ENCODE measurements at places on chromosomes 2 and 18. TPM values are rescaled to one million over a fixed set of nuclear protein-coding genes. Genes with fewer than 3 reads are reported as not detected.

GRCh38 chr2:43459446-43460173, 136.2 kb downstream of the THADA start:
- no peak for DNase-seq

GRCh38 chr2:39289609-39290008, 45.8 kb upstream of the CDKL4 start:
- no peak for DNase-seq

GRCh38 chr2:29492701-29493100, 377.5 kb downstream of the CLIP4 start:
- DNase-seq = no peak

- DNase-seq = no peak
Measured at GRCh38 chr2:73827018-73827417, 1.7 kb upstream of the STAMBP start.

- DNase-seq = no peak
Measured at GRCh38 chr2:141728886-141729285, 401.9 kb downstream of the LRP1B start.

- DNase-seq = no peak
Measured at GRCh38 chr2:182715121-182715891, 751 bp upstream of the DNAJC10 start.

DNA sequence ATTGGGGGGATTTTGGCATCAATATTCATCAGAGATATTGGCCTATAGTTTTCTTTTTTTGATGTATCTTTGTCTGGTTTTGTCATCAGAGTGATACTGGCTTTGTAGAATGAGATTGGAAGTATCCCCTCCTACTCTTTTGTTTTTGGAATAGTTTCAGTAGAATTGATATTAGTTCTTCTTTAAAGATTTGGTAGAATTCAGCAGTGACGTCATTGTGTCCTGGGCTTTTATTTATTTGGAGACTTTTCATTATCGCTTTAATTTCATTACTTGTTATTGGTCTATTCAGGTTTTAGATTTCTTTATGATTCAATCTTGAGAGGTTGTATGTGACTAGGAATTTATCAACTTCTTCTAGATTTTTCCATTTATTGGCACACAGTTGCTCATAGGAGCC, 825.5 kb upstream of the NXPH2 start:
- no peak for DNase-seq

DNA sequence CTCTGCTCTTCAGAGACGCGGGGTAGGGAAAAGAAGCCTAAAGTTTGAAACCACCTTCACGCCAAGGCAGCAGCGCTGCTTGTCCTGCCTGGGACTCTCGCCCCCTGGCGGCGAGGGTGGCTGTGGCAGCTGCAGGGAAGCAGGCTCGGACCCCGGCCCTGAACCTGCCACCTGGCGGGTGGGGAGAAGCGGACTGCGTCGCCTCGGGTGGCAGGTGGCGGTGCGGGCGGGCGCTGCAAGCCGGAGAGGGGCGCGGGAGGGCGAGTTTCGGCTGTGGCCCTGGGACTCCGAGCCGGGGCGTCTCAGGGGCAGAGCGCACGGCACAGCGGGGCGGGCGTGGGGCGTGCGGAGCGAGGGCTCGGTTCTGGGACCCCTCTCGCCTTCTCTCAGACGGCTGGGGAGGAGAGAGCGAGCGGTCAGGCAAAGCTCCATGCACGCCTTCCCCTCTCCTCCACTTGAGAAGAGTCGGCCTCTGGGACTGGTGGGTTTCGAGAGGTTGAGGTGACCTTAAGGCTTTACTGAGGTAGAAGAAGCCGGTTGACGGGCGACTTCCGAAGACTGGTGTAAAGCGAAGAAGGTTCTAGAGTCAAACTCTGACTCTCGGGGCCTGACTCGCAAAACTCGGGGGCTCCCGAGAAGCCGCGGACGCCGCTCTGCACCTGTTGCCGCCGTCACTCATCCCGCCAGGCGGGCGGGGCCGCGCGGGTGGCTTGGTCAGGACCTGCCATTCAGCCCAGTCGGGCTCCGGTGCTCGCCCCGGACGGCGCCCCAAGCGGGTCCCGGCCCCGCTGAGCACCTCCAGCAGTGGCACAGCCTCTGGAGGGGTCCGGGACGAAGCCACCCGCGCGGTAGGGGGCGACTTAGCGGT, 1.1 kb upstream of the BOLL start:
- DNase-seq = peak; percentile 65

GRCh38 chr18:35241448-35241804, 592 bp downstream of the ZNF397 start:
- DNase-seq = no peak

DNA sequence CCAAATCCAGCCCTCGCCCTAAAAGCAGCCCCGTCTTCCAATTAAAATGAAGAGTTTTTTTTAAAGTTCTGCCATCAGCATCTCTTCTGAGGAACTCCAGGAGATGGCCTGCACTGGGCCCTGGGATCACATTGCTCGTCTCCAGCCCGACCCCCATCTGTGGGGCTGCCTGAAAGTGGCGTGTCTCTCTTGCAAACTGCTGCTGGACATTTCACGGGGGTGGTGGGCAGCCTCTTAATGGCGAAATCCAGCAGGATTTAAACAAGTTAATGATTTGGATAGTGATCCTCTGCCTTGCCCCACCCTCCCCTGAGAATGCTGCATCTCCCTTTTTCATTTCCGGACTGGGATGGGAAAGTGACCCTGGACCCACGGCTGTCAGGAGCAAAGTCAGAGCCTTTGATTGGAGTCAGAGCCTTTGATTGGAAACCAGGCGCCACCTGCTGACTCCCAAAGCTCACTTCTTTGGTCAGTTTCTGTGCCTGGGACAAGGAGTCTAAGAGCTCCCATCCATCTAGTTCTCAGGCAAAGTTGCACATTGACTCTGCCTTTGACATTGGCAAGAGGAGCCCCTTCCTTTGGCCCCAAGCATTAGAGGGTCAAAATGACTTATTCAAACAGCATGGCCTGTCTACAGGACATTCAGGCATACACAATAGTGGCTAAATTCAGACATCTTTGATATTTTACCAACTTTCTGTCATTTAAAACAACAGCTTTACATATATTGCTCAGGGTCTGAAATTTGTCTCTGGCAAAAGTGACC, 155.2 kb downstream of the SH3BP4 start:
- no peak for DNase-seq

Gene NT5C1B
- not detected for total RNA-seq

Gene SNTG2
- 0.13 TPM for total RNA-seq

Gene PREB
- 72.7 TPM for total RNA-seq
